Tibial nerve (tissue), 4 donors: ENCODE measurements at places on chromosomes 2 and 18. TPM values are rescaled to one million over a fixed set of nuclear protein-coding genes. Genes with fewer than 3 reads are reported as not detected.

GRCh38 chr18:43869451-43870008, 592.2 kb upstream of the SYT4 start:
- DNase-seq: no peak
- H3K4me3 ChIP-seq: no peak overlapping the region
- H3K27ac ChIP-seq: peak overlapping the region; percentile 62

DNA sequence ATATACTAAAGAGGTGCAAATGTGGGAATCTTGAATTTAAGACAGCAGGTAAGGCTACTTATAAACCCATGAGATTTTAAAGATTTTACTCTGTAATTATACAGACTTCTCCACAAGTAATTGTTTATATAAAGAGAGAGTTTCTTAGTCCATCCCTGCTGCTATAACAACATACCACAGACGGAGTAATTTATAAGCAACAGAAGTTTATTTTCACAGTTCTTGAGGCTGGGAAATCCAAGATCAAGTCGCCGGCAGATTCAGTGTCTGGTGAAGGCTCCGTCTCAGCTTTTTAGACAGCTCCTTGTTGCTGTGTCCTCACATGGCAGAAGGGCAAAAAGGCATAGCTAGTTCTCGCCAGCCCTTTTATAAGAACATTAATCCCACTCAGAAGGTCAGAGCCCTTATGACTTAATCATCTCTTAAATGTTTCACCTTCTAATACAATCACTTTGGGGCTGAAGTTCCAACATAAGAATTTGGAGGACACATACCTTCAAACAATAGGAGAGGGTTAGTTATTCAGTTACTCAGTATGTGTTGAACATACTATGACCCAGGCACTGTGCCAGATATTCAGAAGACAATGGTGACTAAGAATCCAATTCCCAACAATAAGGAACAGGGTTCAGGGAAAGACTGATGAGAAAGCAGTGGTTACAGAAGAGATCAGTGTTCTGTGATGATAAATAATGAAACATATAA, 466.0 kb downstream of the RIT2 start:
- no peaks in the 10 kb centered on the region for H3K36me3 ChIP-seq
- H3K4me1 ChIP-seq: no peaks in the 10 kb centered on the region
- H3K27ac ChIP-seq: no peak overlapping the region
- no peak for DNase-seq
- H3K27me3 ChIP-seq: no peaks in the 10 kb centered on the region
- no peak overlapping the region for H3K4me3 ChIP-seq

DNA sequence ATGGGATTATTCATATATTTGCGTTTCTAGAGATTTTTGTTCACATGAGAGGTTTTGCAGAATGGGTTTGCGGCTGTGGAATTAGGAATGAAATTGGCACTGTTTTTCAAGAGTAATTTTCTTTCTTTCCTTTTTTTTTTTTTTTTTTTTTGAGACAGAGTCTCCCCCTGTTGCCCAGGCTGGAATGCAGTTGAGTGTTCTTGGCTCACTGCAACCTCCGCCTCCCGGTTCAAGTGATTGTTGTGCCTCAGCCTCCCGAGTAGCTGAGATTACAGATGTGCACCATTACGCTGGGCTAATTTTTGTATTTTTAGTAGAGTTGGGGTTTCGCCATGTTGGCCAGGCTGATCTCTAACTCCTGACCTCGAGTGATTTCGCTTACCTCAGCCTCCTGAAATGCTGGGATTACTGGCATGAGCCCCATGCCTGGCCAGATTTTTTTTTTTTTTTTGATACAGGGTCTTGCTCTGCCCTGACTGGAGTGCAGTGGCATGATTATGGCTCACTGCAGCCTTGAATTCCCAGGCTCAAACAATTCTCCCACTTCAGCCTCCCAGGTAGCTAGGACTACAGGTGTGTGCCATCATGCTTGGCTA, 65.3 kb downstream of the MIB1 start:
- no peaks in the 10 kb centered on the region for H3K27me3 ChIP-seq
- H3K27ac ChIP-seq: no peak overlapping the region
- H3K36me3 ChIP-seq: no peaks in the 10 kb centered on the region
- no peak for DNase-seq

DNA sequence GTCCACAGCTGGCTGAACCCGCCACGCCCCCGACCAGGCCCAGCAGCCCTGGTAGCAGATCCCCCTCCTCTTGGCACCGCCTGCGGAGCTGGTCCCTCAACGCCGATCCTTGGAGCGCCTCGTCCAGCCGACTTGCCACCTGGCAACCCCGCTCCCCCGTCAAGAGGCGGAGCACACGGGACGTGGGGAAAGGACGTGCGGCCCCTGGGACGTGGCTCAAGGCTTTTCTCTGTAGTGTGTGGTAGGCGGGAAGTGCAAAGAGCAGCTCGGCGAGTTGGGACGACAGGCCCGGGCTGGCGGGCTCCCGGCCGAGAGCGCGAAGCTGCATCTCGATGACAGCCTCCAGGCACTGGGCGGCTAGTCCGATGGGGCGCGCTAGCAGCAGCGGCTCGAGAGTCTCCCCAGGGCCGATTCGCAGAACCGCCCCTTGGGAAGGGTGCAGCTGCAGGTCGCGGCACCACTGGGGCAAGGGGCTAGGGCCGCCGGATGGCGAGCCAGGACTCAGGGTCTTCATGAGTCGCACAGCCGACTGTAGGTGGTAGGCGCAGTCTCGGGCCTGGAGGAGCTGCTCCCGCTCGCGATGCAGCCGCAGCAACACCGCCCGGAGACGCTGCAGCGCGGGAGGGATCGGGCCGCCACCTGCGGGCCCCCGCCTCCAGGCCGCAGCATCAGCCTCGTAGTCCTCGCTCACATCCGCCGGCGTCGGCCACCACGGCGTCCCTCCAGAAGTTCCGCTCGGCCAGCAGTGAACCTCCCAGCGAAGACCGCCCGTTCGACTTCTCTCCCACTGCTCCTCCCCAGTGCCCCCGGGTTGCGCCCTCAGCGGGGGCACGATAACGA, 617 bp downstream of the CCDC142 start:
- H3K4me1 ChIP-seq: peaks cover 24% of the 10 kb centered on the region
- peak overlapping the region; percentile 88 for H3K4me3 ChIP-seq
- peak overlapping the region; percentile 88 for H3K27ac ChIP-seq
- DNase-seq: no peak
- no peaks in the 10 kb centered on the region for H3K27me3 ChIP-seq

- H3K4me1 ChIP-seq: no peaks in the 10 kb centered on the region
- no peak overlapping the region for H3K4me3 ChIP-seq
- no peaks in the 10 kb centered on the region for H3K27me3 ChIP-seq
- no peak for DNase-seq
- no peaks in the 10 kb centered on the region for H3K36me3 ChIP-seq
- no peak overlapping the region for H3K27ac ChIP-seq
Observed at GRCh38 chr2:15251753-15252152, 309.4 kb downstream of the NBAS start.

- H3K4me1 ChIP-seq: no peaks in the 10 kb centered on the region
- no peak for DNase-seq
- H3K4me3 ChIP-seq: no peak overlapping the region
Observed at GRCh38 chr2:222998459-222998858, 53.5 kb upstream of the KCNE4 start.

DNA sequence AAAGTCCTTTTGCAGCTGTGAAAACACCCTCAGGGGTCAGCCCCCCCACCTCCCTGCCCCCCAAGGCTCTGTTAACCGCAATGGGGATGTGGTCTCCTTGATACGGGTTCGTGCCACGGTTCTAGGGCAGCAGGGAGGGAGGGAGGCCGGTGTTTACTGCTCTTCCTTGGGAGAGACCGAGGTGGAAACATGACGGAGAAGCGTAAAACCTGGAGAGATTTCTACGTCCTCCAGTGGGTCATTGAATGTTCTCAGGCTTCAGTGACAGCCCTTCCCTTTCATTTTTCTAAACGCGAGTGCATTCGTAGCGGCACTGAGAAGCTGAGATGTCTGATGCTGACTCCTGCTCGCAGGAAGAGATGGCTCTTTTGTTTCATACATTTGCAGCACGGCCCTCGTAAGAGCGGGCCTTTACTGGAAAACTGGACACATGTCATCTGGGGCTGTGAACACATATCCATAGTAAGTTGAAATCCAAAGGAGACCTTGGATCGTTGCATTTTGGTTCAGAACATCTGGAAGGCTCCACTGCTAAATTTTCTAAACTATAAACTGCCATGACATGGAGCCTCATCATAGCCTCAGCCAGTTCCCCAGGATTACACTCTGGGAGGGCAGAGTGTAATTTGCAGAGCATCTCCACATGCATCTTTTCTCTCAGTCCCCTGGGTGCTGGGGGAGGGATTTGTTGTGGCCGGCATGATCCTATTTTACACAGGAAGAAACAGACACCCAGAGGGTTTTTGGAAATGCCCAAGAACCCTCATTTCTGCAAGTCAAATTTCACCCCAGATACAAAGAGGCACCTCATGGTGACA, 40.6 kb upstream of the HDAC4 start:
- no peak overlapping the region for H3K4me3 ChIP-seq
- peak overlapping the region; percentile 46 for H3K27ac ChIP-seq
- no peak for DNase-seq
- H3K36me3 ChIP-seq: no peaks in the 10 kb centered on the region
- H3K27me3 ChIP-seq: no peaks in the 10 kb centered on the region

DNA sequence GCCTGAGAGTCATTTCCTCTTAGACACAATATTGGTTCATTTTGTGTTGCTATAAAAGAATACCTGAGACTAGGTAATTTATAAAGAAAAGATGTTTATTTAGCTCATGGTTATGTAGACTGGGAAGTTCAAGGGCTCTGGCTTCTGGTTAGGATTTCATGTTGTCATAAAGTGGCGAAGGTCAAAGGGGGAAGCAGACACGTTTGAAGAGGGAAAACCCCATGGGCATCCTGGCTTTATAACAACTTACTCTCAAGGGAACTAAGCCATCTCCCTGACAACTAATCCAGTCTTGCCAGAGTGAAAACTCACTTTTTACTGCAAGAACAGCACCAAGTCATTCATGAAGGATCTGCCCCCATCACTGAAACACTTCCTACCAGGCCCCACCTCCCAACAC, 89.7 kb upstream of the RNF152 start:
- peaks cover 6% of the 10 kb centered on the region for H3K4me1 ChIP-seq
- DNase-seq: no peak
- H3K27me3 ChIP-seq: no peaks in the 10 kb centered on the region
- H3K36me3 ChIP-seq: no peaks in the 10 kb centered on the region

DNA sequence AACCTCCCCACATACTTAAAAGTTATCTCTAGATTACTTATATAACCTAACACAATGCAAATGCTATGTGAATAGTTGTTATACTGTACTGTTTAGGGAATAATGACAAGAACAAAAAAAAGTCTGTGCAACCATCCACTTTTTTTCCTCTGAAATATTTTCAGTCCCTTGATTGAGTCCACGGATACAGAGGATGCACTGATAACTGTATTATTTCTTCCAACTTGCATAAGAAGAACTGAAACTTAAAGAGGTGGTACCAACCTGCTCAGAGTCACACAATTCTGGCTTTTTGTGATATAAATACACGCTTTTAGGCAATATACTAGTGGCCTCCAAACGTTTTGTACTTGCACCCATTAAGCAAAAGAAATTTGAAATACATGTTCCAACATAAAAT, 1.4 kb downstream of the SMC6 start:
- no peak overlapping the region for H3K4me3 ChIP-seq
- no peak overlapping the region for H3K27ac ChIP-seq
- H3K27me3 ChIP-seq: no peaks in the 10 kb centered on the region
- no peak for DNase-seq
- H3K4me1 ChIP-seq: peaks cover 15% of the 10 kb centered on the region

DNA sequence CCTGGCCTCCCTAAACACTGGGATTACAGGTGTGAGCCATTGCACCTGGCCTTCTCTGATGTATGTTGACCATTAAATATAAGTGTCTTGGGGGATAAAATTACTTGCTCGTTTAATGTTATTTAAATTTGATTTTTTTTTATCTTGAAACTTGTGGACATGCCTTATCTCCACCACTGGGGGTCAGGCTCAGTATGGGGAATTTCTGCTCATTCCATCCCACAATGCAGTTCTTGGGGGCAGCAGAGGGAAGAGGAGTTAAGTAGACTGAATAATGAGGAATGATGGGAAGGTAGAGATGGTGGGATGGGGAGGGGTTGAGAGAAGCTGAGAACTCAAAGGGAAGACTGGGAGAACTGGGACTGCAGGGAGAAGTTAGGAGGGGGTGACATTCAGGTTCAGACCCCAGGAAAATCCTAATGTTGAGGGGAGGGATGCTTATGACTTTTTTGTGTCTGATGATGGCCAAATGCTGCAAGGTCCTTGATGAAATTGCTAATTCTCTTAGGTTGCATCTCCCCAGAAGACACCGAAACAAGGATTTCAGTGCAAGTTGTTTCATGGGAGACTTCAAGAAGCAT, 174.2 kb downstream of the MIB1 start:
- H3K27ac ChIP-seq: no peak overlapping the region
- no peak for DNase-seq
- no peak overlapping the region for H3K4me3 ChIP-seq
- no peaks in the 10 kb centered on the region for H3K36me3 ChIP-seq

DNA sequence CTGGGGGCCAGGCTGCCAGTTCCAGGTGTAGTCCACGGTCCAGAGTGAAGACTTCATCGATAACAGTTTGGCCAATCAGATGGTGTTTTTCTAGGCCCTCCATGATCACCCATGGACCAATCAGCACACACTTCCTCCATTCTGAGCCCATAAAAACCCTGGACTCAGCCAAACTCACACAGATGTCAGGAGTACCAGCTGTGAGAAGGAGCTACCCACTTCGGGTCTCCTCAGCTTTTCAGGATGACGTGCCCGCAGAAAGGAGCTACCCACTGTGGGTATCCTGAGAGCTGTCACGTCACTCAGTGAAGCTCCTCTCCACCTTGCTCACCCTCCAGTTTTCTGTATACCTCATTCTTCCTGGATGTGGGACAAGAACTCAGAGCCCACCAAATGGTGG, 210.0 kb upstream of the RASGRP3 start:
- H3K27ac ChIP-seq: no peak overlapping the region
- no peaks in the 10 kb centered on the region for H3K36me3 ChIP-seq
- H3K4me3 ChIP-seq: no peak overlapping the region
- H3K27me3 ChIP-seq: no peaks in the 10 kb centered on the region
- H3K4me1 ChIP-seq: no peaks in the 10 kb centered on the region

- no peak overlapping the region for H3K4me3 ChIP-seq
- H3K36me3 ChIP-seq: no peaks in the 10 kb centered on the region
- H3K27me3 ChIP-seq: no peaks in the 10 kb centered on the region
- H3K4me1 ChIP-seq: no peaks in the 10 kb centered on the region
- no peak overlapping the region for H3K27ac ChIP-seq
Observed at GRCh38 chr2:122564843-122565242, 809.4 kb downstream of the TSN start.

DNA sequence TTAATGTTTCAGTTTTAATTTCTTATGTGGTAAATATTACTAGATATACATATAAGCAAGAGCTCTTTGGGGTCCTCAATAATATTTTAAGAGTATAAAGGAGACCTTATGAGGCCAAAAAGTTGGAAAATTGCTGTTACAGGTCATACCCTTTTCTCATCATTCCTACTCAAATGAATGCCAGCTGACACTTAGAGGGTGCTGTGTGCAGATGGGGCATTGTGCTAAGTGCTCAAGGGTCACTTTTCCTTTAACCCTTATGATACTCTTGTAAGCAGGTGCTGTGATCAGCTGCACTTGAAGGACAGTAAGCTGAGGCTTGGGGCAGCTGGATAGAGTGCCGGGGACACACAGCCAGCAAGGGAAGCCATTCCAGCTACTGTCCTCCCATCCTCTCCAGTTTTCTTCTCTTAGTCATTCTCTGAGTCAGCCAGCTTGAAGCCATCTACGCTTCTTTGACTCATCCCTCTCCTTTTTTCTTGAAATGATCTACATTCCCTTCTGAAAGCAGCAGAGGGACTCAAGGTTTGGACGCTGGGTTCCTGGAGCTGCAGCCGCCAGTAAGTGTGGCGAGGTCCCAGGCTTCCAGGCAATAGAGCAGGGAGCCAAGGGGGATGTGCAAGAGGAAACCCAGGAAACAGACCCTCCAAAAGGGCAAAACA, 42.0 kb upstream of the CREB1 start:
- no peak overlapping the region for H3K27ac ChIP-seq
- no peaks in the 10 kb centered on the region for H3K36me3 ChIP-seq

The MYOM1 gene
- 6.5 TPM for total RNA-seq

The SKOR2 gene
- not detected for total RNA-seq

The BUB1 gene
- total RNA-seq: 0.42 TPM

The SPDYA gene
- 0.90 TPM for total RNA-seq
